ENCODE measurements at places on chromosomes 7 and 10. TPM values are rescaled to one million over a fixed set of nuclear protein-coding genes. Genes with fewer than 3 reads are reported as not detected.

EMX2 gene
- not detected for total RNA-seq

ADGRA1 gene
- total RNA-seq = under 0.01 TPM

C7orf33 gene
- total RNA-seq = not detected

NSUN5 gene
- total RNA-seq = 27.2 TPM

DNA sequence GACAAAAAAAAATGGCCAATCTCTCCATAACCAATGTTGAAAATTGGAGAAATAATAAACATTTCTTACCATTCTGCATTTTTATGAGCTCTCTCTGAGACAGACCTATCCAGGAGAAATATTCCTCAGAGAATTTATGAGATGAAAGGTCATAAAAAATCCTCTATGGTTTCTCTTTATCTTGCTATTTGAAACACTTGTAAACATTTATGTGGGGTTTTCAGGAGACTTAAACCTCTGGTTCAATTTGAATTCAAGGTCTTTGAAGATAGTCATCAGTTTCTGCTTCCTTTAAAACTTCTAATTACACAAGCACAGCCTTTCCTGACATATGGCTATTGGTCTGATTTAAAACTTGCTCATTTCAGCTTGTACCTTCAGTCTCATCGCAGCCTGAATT, 78.5 kb upstream of the APBB1IP start:
- no peaks in the 10 kb centered on the region for H3K27me3 ChIP-seq
- H3K4me3 ChIP-seq = no peak overlapping the region
- H3K4me1 ChIP-seq = no peaks in the 10 kb centered on the region
- DNase-seq = no peak
- no peak overlapping the region for H3K27ac ChIP-seq

DNA sequence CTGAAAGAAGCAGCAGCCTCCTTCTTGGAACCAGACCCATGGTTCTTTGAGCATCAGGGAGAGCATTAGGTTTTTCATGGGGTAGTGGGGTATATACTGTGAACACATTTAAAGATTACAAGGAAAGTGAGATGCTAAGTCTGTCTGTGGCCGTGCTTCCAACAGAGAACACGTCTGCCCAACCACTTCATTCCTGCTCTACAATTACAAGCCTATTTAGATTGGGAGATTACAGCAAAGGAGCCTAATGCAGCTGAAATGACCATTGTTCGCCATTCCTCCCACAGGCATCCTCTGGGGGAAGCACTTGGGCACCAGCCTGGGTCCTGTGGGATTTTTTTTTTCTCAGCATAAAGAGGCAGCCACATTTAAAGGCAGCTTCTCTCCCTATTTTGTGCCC, 536.4 kb downstream of the XPNPEP1 start:
- no peaks in the 10 kb centered on the region for H3K4me1 ChIP-seq
- no peaks in the 10 kb centered on the region for H3K36me3 ChIP-seq
- H3K27ac ChIP-seq = no peak overlapping the region
- H3K27me3 ChIP-seq = no peaks in the 10 kb centered on the region

DNA sequence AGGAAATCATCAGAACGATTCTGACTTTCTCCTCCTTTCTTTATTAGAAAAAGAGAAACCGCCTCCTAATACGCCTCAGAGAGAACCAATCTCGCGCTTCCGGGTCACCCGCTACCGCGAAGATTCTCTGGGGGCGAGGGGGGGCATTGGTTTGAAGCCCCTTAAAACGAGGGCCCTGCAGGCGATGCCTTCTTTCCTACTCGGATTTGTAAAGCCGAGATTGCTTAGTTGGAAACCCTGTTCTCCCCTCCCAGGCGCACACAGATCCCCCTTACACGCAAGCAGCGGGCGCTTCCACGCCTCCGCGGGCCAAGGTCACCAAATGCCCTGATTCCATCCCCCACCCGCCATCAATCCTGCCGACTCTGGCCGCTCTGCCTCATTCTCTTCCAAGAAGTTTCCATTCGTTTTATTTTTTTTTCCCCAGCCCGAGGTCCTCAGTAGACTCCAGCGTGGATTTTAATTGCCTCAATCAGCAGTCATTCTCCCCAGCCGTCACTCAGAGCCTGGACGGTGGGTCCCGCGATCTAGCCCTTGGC, 1.1 kb upstream of the GAD2 start:
- H3K4me1 ChIP-seq = peaks cover 37% of the 10 kb centered on the region
- H3K36me3 ChIP-seq = no peaks in the 10 kb centered on the region
- H3K27me3 ChIP-seq = no peaks in the 10 kb centered on the region
- no peak for DNase-seq
- no peak overlapping the region for H3K4me3 ChIP-seq
- H3K27ac ChIP-seq = no peak overlapping the region

DNA sequence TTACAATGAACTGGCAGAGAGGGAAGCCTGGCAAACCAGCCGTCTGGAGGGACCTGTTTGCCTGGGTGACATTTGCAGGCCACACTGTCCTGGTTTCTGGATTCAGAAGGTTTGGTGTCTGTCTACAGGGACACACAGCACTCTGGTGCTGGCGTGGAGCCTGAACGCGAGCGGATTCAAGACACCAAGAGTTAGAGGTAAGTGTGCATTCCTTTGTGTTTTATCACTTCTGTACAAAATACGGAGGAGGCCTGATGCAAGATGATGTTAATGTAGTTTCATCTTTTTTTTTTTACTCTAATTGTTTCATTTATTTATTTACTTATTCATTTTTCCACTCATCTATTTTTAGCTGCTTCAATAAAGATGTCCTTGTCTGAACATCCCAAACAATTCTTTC, 485.3 kb upstream of the ADARB2 start:
- no peak for DNase-seq
- no peak overlapping the region for H3K4me3 ChIP-seq
- no peaks in the 10 kb centered on the region for H3K27me3 ChIP-seq
- H3K4me1 ChIP-seq = no peaks in the 10 kb centered on the region
- no peaks in the 10 kb centered on the region for H3K36me3 ChIP-seq

DNA sequence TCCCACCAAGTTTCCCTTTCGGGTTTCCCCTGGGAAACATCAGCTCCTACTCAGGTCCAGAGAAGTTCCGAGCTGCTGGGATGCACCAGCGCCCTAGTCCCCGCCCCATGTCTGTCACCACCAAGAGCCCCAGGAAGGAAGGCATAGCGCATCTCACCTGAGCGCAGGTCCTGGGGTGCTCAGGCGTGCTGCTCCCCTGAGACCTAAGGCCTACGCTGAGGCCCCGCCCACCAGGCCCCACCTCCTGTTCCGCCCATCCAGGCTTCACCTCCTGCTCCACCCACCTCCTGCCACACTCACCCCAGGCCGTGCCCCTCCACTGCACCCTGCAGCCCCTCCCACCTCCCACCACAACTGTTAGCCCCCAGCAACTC, 1.2 kb upstream of the TFR2 start:
- no peak overlapping the region for H3K27ac ChIP-seq
- H3K4me1 ChIP-seq = peaks cover 18% of the 10 kb centered on the region
- H3K27me3 ChIP-seq = no peaks in the 10 kb centered on the region
- H3K4me3 ChIP-seq = no peak overlapping the region
- no peak for DNase-seq
- no peaks in the 10 kb centered on the region for H3K36me3 ChIP-seq

DNA sequence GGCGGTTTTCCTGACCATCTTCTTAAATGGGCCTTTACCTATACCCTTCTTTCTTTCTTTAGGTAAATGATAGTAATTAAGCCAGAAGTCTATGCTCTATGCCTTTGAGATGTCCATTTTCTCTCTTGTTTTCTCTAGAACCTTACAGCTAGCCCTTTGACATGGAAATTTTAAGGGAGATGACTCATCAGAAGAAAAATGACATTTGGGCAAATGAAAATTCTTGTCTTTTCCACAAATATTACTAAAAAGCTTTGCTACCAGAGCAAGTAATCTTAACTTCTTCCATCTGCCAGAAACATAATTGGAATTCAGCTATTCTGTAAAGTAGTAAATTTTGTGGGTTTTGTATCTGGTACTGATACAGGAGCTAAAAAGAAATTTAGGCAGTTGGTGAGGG, 59.5 kb downstream of the CCDC3 start:
- no peak overlapping the region for H3K27ac ChIP-seq
- H3K4me1 ChIP-seq = no peaks in the 10 kb centered on the region
- no peaks in the 10 kb centered on the region for H3K36me3 ChIP-seq
- no peak for DNase-seq
- H3K4me3 ChIP-seq = no peak overlapping the region
- H3K27me3 ChIP-seq = no peaks in the 10 kb centered on the region

- H3K27me3 ChIP-seq = peaks cover 4% of the 10 kb centered on the region
- H3K27ac ChIP-seq = no peak overlapping the region
- no peak overlapping the region for H3K4me3 ChIP-seq
- H3K4me1 ChIP-seq = peaks cover 34% of the 10 kb centered on the region
- H3K36me3 ChIP-seq = no peaks in the 10 kb centered on the region
Observed at GRCh38 chr10:99524736-99525380, 7.9 kb upstream of the NKX2-3 start.

DNA sequence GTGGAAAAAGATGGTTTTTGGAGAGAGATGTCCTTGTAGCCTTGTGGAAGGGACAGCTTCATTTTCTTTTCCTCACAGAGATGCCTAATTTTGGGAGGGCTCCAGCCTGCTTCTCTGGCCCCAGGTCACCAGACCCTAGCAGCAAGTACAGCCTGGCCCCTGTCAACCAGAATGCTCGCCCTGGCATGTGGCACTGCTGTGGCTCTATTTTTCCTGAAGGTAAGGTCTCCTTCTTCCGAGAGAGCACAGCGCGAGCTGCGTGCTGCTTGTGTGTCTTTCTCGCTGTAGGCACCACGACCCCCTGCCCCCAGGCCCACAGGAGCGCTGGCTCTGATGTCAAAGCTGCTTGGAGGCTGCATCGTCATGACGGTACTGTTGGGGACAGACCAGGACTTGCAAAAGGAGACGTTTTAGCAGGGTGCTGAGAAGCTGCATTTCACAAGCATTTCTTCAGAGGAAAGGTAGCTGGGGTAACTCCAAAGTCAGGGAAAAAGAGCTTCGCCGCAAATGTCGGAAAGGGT, 58.7 kb downstream of the CLEC2L start:
- H3K4me1 ChIP-seq = no peaks in the 10 kb centered on the region
- no peak overlapping the region for H3K4me3 ChIP-seq
- peaks cover 23% of the 10 kb centered on the region for H3K36me3 ChIP-seq

DNA sequence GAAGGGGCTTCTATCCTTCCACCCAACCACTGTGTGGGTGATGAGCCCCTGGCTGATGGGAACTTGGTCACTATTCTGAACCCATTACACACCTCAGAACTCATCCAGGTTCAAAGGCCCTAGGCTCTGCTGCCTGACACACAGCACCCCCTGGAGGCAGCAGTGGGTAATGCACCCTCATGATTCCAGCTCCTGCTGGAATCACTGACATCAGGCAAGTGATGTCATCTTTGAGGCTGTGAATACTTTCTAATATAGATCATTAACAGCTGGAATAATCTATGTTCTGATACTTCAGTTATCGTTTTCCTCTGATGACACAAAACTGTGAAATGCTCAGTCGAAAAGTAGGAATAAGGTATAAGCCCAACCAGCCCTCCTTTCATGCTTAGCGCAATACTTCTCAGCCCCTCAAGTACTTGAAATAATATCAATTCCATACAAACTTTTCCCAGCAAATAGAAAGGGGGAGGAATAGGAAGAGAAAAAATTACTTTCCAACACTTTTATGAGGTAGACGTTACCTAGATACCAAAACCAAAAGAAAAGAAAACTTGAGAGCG, 7.5 kb upstream of the RBP3 start:
- H3K4me3 ChIP-seq = no peak overlapping the region
- no peaks in the 10 kb centered on the region for H3K36me3 ChIP-seq

GRCh38 chr7:96484091-96484490, 162.2 kb upstream of the SLC25A13 start:
- H3K4me1 ChIP-seq = no peaks in the 10 kb centered on the region
- H3K27me3 ChIP-seq = no peaks in the 10 kb centered on the region
- H3K4me3 ChIP-seq = no peak overlapping the region
- no peaks in the 10 kb centered on the region for H3K36me3 ChIP-seq

DNA sequence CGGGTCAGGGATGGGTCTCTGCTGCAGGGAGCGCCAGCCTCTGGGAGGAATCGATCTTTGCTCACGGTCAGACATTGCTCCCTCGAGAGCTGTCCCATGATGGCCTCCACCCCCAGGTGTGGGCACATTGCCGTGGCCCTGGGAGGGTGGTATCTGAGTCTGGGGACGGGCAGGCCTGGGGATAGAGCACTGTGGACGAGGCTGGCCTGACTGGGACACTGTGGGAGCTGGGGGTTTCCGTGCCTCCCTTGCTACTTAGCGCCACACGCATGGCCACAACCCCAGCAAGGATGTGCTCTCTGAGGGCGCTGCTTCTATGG, 55.7 kb downstream of the JAKMIP3 start:
- H3K27me3 ChIP-seq = no peaks in the 10 kb centered on the region
- H3K36me3 ChIP-seq = no peaks in the 10 kb centered on the region

GRCh38 chr10:21519941-21520436, 5.5 kb downstream of the SKIDA1 start:
- peaks cover 27% of the 10 kb centered on the region for H3K4me1 ChIP-seq
- H3K4me3 ChIP-seq = no peak overlapping the region
- no peak for DNase-seq
- no peaks in the 10 kb centered on the region for H3K36me3 ChIP-seq
- H3K27me3 ChIP-seq = no peaks in the 10 kb centered on the region

DNA sequence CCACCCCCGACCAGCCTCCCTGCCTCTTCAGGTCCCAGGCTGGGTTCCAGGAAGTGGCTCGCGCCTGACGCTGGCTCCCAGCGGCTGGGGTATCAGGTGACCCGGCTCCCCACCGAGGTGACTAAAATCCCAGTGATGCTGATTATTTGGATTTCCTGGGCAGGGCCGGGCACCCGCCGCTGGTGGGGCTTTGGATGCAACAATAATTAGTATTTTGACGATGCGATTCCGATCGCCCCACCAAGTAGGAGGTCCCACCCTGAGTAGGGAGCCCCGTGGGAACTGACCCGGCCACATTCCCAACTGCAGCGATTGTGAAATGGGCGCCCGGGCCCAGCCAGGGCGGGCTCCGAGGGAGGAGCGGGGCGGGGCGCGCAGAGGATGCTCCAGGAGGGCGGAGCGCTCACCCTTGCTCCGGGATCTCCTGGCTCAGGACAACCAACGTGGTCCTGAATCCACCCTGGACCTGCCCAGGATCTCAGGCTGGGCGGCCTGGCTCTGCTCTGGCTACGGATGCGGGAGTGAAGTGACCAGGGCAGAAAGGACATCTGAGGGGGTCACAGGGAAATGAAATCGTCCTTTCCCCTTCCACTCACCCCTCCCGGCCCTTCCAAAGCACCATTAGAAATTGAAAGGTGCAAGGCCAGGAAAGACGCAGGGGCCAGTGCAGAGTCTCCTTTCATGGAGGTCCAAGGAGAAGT, 32.6 kb downstream of the DUSP5 start:
- H3K27ac ChIP-seq = no peak overlapping the region
- H3K36me3 ChIP-seq = no peaks in the 10 kb centered on the region
- DNase-seq = peak; percentile 49
- H3K4me3 ChIP-seq = no peak overlapping the region
- H3K4me1 ChIP-seq = peaks cover 6% of the 10 kb centered on the region

- no peak overlapping the region for H3K4me3 ChIP-seq
- H3K27ac ChIP-seq = no peak overlapping the region
- peaks cover 26% of the 10 kb centered on the region for H3K4me1 ChIP-seq
- DNase-seq = no peak
Observed at GRCh38 chr10:15352836-15353235, 18.3 kb downstream of the FAM171A1 start.

All from body of pancreas (tissue), 4 donors.